ENCODE measurements at places on chromosomes 13 and 19.
A peak's percentile ranks its signal among the peaks of the same experiment; 100 is the strongest.

- no peak for DNase-seq
- peak overlapping the region; percentile 49 for H3K4me3 ChIP-seq
- H3K27ac ChIP-seq = no peak overlapping the region
- no peaks in the 10 kb centered on the region for H3K27me3 ChIP-seq
These were observed 501 bp downstream of the APLP1 start for GRCh38 chr19:35868823-35869326.

DNA sequence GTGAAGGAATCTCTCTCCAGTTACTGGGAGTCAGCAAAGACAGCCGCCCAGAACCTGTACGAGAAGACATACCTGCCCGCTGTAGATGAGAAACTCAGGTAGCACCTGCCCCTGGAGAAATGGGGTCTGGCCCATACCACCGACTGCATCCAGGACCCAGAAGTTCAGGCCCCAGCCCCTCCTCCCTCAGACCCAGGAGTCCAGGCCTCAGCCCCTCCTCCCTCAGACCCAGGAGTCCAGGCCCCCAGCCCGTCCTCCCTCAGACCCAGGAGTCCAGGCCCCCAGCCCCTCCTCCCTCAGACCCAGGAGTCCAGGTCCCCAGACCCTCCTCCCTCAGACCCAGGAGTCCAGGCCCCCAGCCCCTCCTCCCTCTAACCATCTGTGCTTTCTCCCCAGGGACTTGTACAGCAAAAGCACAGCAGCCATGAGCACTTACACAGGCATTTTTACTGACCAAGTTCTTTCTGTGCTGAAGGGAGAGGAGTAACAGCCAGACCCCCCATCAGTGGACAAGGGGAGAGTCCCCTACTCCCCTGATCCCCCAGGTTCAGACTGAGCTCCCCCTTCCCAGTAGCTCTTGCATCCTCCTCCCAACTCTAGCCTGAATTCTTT lies 3.0 kb downstream of the APOC2 start:
- H3K4me3 ChIP-seq = no peak overlapping the region
- H3K27ac ChIP-seq = no peak overlapping the region
- H3K36me3 ChIP-seq = no peaks in the 10 kb centered on the region
- peaks cover 8% of the 10 kb centered on the region for H3K4me1 ChIP-seq
- no peak for DNase-seq
- H3K27me3 ChIP-seq = no peaks in the 10 kb centered on the region

DNA sequence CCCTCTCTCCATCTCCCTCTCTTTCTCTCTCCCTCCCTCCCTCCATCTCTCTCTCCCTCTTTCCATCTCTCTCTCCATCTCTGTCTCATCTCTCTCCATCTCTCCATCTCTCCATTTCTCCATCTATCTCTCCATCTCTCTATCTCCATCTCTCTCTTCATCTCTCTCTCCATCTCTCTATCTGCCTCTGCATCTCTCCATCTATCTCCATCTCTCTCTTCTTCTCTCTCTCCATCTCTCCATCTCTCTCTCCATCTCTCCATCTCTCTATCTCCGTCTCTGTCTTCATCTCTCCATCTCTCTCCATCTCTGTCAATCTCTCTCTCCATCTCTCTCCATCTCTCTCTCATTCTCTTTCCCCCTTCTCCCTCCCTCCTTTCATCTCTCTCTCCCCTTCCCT lies 56.1 kb upstream of the NFIC start:
- no peak overlapping the region for H3K27ac ChIP-seq
- no peaks in the 10 kb centered on the region for H3K4me1 ChIP-seq
- no peak for DNase-seq
- no peak overlapping the region for H3K4me3 ChIP-seq
- H3K36me3 ChIP-seq = no peaks in the 10 kb centered on the region

GRCh38 chr13:52455677-52456041 lies 381 bp downstream of the CKAP2 start:
- peak; percentile 49 for DNase-seq
- peak overlapping the region; percentile 93 for H3K27ac ChIP-seq
- H3K27me3 ChIP-seq = no peaks in the 10 kb centered on the region
- H3K36me3 ChIP-seq = peaks cover 11% of the 10 kb centered on the region

DNA sequence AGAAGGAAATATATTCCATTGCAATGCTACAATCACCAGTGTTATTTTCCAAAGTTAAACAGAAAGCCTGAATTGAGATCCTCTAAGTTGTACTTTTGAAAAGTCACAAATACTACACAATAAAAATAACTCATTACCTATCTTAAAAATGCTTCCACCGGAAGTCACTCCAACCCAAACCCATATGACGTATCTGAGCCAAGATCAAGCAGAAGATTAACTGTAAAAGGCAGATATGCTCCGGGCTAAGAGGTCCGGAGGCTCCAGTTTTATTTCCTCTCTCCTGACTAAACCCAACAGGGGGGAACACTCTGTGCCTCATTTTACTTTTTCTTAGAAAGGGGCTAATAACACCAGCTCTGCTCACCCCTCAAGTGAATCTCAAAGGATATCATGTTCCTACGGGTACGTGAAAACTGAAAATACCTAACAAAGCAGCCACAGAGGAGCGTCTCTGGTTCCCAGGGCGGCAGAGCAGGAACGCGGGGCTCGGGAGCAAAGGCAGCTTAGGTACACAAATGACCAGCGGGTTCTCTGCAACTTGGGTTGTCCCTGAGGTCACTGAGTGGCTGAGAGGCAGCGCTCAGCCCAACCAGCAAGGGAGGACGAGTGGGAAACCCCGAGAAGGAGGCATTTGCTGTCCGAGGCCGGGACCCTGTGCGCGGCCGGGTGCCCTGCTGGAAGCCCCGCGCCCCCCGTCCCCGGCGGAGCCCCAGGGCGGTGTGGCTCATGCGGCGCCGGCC lies 750 bp downstream of the RAB20 start:
- peak overlapping the region; percentile 87 for H3K27ac ChIP-seq
- DNase-seq = no peak
- H3K36me3 ChIP-seq = no peaks in the 10 kb centered on the region
- H3K4me1 ChIP-seq = peaks cover 28% of the 10 kb centered on the region
- peak overlapping the region; percentile 67 for H3K4me3 ChIP-seq

- H3K4me3 ChIP-seq = no peak overlapping the region
- no peak overlapping the region for H3K27ac ChIP-seq
- H3K27me3 ChIP-seq = no peaks in the 10 kb centered on the region
- no peaks in the 10 kb centered on the region for H3K4me1 ChIP-seq
These were observed 11.9 kb upstream of the ZNF57 start for GRCh38 chr19:2888731-2889224.

Data from HCT116 (cell line).